Left lobe of liver (tissue), 2 donors: ENCODE measurements at places on chromosomes 16 and 17.

- DNase-seq = no peak
These were observed 29.8 kb downstream of the LAT start for GRCh38 chr16:29014561-29015069.

GRCh38 chr16:69411064-69411985, 13.1 kb upstream of the CYB5B start:
- no peak for DNase-seq

GRCh38 chr16:19499481-19499880, 22.4 kb downstream of the GDE1 start:
- no peak for DNase-seq

DNA sequence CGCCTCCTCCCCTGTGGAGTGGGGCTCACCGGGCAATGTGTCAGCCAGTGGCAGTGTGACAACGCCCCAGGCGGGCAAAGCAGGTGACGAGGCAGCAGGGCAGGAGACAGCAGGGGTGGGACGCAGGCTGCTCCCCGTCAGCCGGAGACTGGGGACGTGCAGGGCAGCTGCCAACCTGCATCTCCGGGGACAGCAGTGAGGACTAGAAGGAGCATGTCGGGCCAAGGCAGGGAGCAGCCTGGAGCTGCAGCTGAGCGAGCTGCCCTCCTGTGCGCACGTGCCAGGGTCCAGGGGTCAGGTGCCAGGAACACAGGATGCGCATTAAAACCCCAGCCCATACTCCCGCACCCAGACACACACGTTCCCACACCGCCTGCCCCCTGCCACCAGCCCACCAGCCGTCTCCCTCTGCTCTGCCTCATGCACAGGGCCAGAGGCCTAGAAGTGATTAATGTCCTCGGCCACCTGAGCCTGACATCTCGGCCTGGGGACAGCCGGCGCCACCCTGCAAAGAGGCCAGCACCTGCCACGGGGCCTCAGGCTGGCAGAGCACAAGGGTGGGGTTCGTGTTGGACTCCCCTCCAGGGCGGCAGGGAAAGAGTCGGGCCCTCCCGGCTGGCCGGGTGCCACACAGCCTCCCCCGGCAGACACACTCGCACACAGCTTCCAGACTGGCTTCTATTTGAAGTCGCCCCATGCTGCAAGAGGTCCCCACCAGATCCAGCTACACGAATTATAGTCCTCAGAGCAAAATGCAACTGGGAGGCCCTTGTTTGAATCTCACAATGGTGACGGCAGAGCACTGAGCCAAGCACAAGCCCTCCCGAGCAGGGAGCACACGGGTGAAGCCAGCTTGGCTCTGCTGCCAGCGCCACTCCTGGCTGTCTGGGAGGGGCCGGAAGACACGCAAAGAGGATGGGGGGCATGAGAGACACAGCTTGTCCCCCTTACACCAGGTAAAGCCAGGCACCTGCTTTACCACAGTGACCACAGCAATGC, 90.4 kb downstream of the RBFOX3 start:
- no peak for DNase-seq

DNA sequence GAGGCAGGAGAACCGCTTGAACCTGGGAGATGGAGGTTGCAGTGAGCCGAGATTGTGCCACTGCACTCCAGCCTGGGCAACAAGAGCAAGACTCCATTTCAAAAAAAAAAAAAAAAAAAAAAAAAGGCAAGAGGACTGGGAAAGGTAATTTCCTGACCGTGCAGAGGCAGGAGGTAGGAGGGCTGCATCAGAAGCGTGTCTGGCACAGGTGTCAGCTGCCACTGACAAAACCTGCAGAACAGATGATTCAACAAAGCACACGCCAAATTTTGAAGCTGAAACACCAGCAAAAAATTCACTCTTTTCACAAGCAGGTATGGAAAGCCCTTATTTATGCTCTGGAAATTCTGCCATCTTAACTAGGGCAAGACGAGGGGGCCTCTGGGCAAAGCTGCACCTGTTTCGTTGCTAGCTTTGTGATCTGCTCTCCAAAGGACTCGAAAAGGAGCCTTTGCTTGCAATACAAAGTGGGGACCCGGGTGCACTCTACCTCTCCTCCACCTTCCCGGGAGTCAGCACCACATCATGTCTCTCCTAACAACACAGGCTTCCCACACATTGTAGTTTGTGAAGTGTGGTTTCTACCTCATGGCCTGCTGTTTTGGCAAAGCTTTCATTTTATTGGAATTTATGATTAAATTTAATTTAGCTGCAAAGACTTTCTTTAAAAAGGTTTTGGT, 33.7 kb downstream of the USP22 start:
- DNase-seq = no peak

DNA sequence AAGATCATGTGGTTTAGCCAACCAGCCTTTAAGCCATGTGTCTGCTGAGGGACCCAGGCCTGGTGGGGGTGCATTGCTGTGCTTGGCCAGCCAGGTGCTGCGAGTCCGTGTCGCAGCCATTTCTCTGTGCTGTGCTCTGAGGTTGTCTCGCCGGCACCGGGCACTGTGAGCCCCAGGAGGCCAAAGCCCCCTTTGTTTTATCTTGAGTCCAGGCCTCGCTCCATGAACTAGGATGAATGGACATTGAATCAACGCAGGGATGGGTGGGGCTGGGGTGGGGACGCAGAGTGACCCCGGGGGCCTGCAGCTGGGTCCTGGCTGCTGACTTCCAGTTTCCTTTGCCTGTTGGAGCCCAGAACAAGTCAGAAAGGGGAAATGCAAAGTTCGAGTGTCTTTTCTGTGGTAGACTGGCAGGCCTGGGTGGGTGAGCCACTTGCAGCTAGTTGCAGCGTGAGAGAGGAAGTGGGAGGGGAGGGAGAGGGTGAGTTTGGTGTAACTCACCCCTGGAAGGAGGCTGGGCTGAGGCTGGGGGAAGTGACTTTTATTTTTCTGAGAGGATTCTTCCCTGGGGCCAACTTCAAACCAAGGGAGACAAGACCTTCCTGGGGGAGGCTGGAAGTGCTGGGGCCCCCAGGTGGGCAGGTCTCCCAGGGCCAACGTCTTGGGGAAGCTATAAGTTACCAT, 324.7 kb downstream of the SEC14L1 start:
- DNase-seq = no peak

GRCh38 chr16:86772671-86773353, 194.5 kb downstream of the FOXL1 start:
- no peak for DNase-seq

GRCh38 chr16:48137822-48138221, 18.0 kb downstream of the ABCC12 start:
- no peak for DNase-seq

- DNase-seq = peak; percentile 93
These were observed 647 bp downstream of the UNK start for GRCh38 chr17:75785016-75785890.

- no peak for DNase-seq
These were observed 22.7 kb downstream of the ZNF469 start for GRCh38 chr16:88405216-88406060.

DNA sequence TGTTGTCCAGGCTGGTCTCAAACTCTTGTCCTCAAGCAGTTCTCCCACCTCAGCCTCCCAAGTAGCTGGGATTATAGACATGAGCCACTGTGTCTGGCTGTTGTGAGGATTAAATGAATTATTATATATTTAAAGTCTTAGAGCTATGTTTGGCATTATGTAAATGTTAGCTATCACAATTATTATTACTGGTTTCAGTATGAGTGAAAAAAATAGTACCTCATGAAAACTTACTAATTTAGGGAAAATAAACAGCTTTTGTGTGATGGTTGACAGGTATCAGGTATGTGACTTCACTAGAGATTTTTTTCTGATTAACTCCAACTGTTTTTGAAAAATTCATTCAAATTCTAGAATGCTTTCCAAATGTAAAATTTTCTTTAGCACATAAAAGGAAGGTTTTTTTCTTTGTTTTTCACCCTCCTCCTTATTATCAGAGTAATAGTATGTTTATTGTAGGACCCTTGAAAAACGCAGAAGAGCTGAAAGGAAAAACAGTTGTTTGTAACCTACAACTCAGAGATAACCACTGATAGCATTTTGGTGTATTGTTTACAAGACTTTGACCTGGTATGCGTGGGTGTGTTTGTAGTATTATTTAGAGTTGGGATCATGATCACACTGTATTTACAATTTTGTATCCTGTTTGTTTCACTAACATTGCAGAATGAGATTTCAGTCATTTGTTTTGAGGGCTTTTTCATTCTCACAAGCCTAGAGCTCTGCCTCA, 13.2 kb downstream of the NLK start:
- no peak for DNase-seq

- no peak for DNase-seq
These were observed 456.6 kb upstream of the DYNLRB2 start for GRCh38 chr16:80084163-80084562.

- no peak for DNase-seq
These were observed 74.4 kb upstream of the ARL4D start for GRCh38 chr17:43324205-43324893.

- DNase-seq = peak; percentile 65
These were observed 67.9 kb downstream of the N4BP1 start for GRCh38 chr16:48542020-48542473.

DNA sequence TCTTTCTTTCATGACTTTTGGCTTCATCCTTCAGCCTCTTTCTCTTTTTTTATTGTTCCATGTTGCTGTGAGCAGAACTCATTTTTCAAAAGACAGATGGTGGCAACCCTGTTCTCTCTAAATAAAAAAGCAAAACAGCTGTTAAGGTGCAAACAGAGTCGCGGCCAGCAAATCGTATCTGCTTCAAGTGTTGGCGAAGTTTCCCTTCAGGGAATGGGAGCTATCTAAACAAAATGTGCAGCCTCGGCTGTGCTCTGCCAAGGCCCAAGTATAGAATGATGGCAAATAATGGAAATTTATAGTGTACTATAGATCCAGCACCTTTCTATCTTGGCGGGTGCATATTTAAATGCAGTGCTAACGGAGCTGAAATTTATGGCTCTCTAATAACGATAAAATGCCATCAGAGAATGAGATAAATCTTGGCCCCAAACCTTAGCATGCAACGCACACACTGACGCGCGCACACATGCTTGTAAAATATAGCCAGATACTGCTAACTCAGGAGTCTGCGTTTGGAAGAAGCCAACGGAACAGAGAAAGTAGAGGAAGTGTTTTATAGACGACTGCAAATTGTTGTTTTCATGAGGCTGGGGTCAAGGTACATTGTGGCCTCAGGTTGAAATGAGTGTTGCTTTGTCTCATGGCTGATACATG, 315.5 kb upstream of the RBFOX1 start:
- DNase-seq = no peak

GRCh38 chr16:3825103-3825502, 55.4 kb downstream of the CREBBP start:
- no peak for DNase-seq

GRCh38 chr16:2082171-2082982, 34.6 kb downstream of the TSC2 start:
- peak; percentile 93 for DNase-seq

DNA sequence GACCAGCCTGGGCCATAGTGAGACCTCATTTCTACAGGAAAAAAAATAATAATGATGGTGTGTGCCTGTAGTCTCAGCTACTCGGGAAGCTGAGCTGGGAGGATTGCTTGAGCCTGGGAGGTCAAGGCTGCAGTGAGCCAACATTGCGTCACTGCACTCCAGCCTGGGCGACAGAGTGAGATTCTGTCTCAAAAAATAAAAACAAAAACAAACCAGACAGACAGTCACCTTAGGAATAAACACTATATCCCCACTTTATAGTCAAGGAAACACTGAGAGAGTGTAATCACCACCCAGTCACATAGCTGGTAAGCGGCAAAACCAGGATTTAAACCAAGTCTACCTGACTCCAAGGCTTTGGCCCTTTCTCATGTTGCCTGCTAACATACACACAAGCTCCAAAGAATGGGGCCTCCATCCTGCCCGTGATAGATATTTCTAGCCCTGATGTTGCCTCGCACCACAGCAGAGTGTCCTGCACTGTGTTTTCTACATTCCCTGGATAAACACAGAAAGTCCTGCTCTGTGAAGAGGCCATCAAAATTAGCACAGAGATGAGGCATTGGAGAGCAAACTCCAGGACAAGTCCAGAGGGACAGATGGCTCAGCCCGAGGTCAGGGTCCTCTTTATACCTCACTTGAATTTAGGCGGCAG, 66.1 kb upstream of the SMURF2 start:
- no peak for DNase-seq

DNA sequence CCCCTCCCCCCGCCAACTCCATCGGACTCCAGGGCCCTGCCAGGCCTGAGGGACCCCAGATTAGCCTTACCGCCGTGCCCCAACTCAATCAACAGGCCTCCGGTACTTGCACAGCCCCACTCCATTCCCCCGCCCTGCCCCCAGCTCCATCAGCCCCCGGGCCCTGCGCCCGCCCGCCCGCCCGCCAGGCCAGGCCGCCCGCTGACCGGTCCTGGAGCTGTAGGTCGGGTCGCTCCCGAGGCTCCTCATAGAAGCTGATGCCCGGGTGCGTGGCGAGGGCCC, 308 bp downstream of the GTF3C1 start:
- no peak for DNase-seq

GRCh38 chr16:64870859-64871258, 251.0 kb downstream of the CDH11 start:
- DNase-seq = no peak

DNA sequence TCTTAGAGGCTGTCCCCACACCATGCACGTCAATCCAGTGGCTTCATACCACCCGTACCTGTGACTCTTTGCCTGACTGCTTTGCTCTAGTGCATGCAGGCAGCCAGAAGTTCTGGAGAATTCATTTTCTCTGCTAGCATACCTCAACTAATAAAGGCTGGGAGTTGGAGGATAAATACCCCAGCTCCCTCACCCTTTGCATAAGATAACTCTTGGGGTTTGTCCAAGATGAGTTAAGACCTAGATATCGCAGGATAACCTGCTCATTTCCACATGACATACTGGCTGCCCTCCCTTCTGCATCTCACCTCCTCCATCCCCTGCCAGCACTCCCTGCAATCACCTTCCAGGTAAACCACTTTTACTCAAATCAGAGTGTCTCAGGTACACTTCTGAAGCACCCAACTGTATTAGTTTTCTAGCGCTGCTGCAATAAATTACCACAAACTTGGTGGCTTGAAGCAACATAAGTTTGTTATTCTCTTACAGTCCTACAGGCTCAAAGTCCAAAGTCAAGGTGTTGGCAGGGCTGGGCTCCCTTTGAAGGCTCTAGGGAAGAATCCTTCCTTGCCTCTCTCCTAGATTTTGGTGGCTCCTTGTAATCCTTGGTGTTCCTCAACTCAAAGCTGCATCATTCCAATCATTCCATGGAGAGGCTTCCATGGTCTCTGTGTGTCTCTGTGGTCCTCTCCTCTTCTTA, 146.8 kb downstream of the CRLF3 start:
- DNase-seq = no peak

- DNase-seq = no peak
These were observed 11.7 kb upstream of the TCF25 start for GRCh38 chr16:89861648-89862047.

GRCh38 chr17:55758171-55758570, 7.3 kb downstream of the PCTP start:
- DNase-seq = no peak

DNA sequence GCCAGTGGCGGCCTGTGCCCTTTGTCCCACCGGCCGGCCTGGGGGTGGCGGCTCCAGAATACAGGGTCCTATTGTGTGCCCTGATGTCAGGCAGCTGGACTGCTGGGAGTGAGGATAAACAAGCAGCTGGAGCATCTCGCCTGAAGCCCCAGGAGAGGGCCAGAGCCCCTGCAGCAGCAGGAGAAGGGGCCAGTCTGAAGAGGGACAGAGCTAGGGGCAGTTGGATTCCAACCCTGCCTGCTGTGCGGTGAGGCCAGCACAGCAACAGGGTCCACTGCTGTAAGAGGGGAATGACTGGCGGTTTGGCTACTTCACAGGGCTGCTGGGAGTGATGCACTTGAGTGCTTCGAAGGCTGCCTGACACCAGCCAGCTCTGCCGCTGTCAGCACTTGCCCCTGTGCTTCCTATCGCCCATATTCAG, 25.0 kb downstream of the RAB11FIP4 start:
- DNase-seq = no peak
